ENCODE measurements at places on chromosomes 1 and 21.

DNA sequence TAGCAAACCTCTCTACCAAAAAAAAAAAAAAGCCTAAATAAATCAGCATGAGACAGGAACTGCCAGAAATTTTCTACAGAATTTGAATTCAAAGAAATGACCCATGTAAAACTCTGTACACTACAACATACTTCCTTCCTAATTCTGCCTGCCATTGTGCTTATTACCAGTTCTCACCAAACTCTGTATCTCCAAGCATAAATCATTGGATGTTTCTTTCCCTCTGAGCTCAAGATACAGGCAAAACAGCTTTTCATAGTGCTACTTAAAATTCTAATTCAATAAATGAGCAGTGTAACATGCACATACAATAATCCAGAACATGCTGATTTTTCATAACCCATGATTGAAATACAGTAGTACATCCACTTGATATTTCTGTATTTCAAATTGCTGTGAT is 87.0 kb downstream of the EIF4G3 start:
- DNase-seq = no peak

DNA sequence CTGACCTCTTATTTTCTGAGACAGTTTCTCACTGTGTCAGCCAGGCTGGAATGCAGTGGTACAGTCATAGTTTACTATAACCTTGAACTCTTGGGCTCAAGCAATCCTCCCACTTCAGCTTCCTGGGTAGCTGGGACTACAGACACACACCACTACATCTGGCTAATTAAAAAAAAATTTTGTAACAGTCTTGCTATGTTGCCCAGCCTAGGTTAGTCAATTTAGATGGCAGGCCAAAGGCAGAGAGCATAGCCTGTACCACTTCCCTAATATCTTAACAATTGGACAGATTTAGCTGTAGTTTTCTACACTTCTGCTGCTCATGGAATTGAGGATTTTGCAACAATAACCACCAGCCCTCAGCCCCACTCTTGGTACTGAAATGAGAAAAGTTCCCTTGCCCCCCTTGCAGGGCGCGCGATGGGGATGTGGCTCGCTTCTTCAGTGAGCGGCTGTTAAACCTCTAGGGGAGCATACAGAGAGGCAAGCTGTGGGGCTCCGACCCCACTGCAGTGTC is 34.9 kb upstream of the PTGFRN start:
- DNase-seq = peak; percentile 33

DNA sequence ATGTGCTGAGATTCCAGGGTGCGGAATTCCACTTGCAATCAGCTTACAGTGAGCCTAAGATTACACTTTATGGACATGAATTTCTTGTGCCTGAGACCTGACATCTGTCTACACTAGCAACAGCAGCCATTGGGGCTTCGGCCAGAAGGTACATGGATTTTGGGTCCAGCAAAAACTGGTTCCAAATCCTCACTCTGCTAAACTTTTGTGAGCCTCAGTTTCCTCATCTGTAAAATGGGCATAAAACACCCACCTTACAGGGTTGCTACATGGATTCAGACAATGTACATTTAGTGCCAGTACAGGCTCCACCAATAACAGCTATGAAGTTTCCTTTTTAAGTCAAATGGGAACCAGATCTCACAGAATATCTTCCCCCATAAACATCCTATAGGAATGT is 30.8 kb downstream of the RHEX start:
- DNase-seq = no peak

- DNase-seq = no peak
Observed at GRCh38 chr21:31363720-31364119, 19.7 kb upstream of the TIAM1 start.

DNA sequence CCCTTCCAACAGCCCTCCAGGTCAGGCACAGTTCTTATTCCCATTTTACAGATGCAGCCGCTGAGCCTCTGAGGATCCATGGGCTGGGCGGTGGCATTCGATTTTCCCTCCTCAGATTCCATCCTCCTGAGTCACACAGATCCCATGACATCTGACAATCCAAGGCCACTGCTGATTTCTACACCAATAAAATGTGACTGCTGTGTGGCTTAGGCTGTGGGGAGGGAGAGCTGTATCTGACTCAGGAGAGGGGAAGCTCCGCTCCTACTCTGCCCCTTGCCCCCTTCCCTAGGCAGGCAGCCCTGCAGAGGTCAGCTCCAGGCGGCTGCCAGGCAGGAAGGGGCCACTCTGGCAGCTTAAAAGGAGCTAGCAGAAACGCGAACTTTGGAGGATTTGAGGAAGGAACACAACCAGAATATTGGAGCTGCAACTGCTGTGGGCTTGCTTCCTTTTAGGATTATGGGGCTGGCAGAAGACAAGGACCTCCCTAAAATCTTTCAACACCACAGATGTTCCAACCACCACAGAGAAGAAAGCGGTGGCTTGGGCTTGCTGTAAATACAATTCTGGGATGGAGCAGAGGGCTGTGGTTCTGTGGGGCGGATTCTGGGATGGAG is 50.0 kb downstream of the MRPL37 start:
- peak; percentile 65 for DNase-seq

DNA sequence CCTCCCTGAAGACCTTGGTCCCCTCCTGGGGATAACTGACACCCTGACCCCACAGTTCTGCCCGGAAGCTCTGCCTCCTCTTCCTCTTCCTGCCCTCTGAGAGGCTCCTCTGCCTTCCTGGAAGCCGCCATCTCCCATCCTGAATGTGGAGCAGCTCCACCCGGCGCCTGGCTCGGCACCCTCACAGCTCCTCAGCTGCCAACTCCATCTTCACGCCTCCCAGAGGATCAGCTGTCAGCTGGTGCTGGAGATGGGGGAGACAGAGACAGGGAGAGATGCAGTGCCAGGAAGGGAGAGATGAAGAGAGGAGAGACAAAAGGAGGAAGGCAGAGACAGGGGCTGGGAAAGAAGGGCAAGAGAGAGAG is 210.4 kb upstream of the CSF3R start:
- no peak for DNase-seq

GRCh38 chr1:165907256-165907857 is 79.9 kb downstream of the UCK2 start:
- no peak for DNase-seq

DNA sequence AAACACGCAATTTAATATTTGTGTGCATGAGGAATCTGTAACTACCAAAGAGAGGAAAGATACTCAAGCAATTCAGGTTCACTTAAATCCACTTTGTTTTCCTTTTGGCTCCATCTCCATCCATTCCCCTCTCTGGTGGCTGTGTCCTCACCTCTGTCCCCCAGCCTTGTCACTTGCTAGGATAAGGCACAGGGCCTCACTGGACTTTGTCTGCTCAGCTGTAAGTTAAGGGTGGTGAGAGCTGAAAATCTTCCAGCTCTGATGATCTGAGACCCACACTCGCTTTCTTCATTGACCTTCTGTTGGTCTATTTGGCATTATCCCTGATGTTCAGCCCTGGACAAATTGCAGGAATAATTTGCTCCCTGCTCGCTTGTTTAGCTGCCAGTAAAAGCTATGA is 56.5 kb downstream of the RHOU start:
- no peak for DNase-seq

DNA sequence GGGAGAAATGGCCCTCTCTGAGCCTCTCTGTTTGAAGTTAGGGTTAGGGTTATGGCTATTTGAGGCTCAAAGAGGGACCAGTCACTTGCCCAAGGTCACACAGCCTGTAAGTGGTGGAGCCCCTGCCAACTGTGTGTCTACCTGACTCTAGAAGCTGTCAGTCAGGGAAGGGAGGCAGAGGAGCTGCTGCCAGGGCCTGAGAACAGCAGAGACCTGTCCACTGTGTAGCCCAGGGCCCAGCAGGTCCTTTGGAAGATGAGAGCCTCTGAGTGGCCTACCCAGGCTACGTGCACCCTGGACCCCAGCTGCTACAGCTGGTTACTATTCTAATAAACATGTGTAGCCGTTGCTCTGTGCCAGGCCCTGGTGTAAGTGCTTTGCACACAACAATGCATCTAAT is 15.1 kb upstream of the EDN2 start:
- no peak for DNase-seq

DNA sequence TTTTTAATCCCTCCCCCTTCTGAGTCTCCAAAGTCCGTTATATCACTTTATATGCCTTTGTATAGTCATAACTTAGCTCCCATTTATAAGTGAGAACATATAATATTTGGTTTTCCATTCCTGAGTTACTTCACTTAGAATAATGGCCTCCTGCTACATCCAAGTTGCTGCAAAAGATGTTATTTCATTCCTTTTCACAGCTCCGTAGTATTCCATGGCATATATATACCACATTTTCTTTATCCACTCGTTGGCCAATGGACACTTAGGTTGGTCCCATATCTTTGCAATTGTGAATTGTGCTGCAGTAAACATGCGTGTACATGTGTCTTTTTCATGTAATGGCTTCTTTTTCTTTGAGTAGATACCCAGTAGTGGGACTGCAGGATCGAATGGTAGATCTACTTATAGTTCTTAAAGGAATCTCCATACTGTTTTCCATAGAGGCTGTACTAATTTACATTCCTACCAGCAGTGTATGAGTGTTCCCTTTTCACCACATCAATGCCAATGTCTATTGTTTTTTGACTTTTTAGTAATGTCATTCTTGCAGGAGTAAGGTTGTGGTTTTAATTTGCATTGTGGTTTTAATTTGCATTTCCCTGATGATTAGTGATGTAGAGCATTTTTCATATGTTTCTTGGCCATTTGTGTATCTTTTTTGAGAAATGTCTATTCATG is 12.3 kb downstream of the MAN1C1 start:
- no peak for DNase-seq

DNA sequence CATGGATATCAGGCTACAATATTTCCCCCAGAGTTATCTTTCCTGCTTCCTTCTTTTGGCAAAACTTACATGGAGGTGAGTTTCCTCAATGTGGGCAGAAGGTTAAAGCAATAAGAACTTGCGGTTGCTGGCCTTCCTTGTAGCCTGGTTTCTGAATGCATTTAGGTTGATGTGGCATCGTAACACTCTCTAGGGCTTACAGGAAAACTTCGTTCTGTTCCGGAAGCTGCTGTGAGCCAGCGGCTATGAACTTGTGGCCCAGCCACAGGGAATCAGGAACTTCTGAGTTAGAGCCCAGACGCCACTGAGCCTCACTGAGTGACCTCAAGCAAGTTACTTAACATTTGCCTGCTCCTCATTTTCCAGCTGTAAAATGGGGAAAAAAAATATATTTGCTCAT is 623.4 kb upstream of the ADAMTS5 start:
- DNase-seq = no peak

GRCh38 chr1:229563701-229564100 is 5.2 kb upstream of the ABCB10 start:
- DNase-seq = peak; percentile 92

- no peak for DNase-seq
Observed at GRCh38 chr1:214420833-214421232, 130.6 kb downstream of the PTPN14 start.

DNA sequence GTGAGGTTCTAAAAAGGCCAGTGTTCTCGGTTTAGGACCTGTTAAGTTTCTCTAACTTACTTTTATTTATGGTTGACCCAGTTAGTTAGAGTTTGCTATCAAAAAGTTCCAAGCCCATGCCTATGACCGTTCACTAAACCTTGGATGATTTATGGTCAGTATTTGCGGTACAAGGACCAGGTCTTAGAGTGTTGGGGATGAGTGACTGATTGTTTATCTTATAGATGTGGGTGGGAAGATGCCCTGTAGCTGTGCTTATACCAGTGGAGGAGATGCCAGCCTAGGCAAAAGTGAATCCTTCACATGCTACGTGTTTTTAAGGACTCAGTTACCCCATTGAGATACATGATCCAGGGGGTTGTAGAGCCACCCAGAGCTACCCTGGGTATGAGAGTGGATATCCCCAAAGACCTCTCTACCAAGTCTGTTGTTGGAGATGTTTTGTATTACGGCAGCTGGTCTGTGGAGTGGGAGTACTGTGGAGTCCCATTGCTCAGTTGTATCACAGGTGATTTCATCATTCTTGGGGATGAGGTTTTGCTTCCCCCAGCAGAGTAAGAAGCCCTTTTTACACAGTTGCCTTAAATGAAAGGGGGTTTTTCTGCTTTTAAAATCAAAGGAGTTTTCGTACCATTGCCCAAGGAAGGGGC is 2.1 kb downstream of the SLC22A15 start:
- DNase-seq = peak; percentile 58

DNA sequence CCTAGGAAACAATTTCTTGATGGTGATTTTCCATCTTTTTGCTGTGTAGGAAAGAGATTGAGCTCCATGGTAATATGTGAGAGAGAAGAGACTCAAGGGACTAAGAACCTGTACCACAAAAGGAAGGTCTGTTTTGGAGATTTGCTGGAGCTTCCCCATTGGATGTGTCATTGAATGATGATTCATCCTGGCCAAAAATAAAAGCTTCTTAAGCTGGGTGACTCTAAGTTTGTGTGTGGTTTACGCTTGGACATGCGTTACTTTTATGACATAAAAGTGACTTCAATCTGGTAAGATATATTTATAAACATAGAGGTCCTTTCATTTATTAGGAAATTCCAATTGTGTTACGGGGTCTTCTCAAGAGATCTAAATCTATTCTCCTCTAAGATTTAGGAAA is 17.4 kb upstream of the IL19 start:
- peak; percentile 90 for DNase-seq

DNA sequence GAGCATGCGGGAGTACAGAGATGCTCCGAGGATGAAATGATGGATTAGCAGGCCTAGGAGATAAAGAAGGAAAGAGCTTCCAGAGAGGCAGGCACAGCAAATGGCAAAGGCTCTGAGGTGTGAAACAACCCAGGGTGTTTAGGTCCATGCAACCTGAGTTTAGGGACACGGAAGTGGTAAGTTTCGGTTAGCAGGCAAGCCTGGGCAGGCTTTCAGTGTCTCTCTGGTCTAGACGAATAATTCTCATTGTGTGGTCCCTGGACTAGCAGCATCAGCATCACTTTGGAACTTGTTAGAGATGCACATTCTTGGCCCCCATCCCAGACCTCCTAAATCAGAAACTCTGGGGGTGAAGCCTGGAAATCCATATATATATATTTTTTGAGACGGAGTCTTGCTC is 18.6 kb downstream of the NKAIN1 start:
- DNase-seq = no peak

GRCh38 chr1:153384958-153385580 is 5.8 kb downstream of the S100A8 start:
- peak; percentile 82 for DNase-seq

- peak; percentile 25 for DNase-seq
Observed at GRCh38 chr1:180160357-180160756, 5.7 kb downstream of the QSOX1 start.

- no peak for DNase-seq
Observed at GRCh38 chr21:17758683-17759082, 60.5 kb downstream of the C21orf91 start.

- DNase-seq = no peak
Observed at GRCh38 chr1:161084597-161084988, 4.8 kb downstream of the NECTIN4 start.

GRCh38 chr1:76577525-76578185 is 289.6 kb upstream of the ST6GALNAC5 start:
- no peak for DNase-seq

DNA sequence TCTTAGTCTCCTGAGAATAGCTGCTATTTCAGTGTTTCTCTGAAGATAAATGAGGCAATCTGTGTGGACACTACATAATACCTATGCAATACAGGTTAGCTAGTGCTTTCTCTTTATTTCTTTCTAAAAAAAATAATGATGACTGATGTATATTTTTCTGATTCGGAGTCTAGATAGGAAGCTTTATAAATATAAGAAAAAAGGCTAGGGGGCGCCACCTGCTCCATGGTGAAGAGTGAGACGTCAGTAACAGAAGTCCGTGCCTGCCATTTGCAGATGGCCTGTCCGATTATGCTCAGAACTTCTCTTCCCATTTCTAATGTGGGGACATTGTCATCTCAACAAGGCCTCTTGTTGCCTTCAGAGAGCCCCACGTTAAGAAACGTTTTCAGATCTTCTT is 26.4 kb downstream of the QSOX1 start:
- DNase-seq = peak; percentile 62
